ENCODE measurements at places on chromosomes 12 and 14.

DNA sequence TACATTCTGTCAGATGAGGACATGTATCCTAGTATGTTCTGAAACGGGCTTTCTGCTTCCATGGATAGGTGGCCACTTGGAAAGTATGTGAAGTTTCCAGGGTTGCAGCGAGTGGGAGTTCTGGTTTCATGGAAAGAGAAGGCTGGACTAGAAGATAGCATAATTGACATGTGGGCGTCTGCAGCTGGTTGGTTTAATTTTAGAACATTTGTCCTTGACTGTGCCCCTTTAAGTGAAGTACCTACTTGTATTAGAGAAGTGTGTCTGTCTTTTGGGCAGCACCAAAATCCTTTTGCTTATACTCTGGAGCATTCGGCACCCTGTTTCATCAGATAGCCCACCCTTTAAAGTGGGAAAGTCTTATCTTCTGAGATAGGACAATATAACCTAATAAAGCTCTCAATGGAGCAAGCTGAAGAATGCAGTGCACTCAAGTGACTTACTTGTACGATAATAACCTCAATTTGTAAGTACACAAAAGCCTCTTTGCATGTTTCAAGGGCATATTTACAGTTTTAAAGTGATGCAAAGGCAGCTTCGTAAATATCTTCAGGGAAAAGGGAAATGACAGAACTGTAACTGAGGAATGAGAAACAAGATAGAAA lies 35.2 kb downstream of the NTN4 start:
- DNase-seq: peak; percentile 20

DNA sequence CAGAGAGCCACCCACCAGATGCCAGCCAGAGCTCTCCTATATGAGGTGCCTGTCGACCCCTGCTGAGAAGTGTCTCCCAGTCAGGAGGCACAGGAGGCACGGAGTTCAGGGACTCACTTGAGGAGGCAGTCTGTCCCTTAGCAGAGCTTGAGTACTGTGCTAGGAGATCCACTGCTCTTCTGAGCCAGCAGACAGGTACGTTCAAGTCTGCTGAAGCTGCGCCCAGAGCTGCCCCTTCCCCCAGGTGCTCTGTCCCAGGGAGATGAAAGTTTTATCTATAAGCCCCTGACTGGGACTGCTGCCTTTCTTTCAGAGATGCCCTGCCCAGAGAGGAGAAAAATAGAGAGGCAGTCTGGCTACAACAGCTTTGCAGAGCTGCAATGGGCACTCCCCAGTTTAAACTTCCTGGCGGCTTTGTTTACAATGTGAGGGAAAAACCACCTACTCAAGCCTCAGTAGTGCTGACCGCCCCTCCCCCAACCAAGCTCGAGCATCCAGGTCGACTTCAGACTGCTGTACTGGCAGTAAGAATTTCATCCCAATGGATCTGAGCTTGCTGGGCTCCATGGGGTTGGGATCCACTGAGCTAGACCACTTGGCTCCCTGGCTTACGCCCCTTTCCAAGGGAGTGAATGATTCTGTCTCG lies 146.7 kb upstream of the USP15 start:
- no peak for DNase-seq

DNA sequence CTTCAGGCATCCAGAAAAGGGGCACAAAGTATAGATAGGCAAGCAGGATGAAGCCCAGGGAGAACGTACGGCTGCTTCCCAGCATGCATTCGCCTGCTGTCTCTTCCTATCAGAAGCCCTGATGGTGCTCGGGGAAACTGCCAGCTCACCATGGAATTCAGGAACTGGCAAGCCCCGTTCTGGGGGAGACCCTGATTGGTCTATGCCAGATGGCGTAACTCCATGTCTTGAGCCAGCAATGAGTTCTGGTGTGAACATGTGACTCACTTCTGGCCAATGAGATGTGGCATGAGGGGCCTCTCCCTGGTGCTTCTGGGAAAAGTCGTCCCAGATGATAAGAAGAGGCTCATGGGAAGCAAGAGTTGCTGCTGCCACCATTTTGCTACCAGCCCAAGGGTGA lies 270.8 kb downstream of the BCL11B start:
- DNase-seq: no peak

GRCh38 chr12:107442326-107442987 lies 243.1 kb upstream of the PWP1 start:
- no peak for DNase-seq

DNA sequence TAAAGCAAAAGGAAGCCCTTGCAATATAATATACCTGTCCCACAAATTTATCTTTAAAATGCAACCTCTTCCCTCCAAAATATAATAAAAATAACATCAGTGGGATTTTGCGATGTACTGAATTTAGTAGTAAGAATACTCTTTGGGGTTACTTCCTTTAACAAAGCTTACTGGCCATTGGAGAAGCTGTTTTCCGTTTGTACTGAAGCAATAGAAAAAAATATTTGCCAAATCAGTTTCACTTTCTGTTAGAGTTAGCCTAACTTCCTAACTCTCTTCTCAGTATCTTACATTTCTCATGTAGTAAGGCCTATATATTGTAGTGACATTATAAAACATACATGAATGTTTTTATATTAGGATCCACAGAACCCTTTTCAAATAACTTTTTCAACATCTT lies 3.7 kb downstream of the MAX start:
- no peak for DNase-seq

DNA sequence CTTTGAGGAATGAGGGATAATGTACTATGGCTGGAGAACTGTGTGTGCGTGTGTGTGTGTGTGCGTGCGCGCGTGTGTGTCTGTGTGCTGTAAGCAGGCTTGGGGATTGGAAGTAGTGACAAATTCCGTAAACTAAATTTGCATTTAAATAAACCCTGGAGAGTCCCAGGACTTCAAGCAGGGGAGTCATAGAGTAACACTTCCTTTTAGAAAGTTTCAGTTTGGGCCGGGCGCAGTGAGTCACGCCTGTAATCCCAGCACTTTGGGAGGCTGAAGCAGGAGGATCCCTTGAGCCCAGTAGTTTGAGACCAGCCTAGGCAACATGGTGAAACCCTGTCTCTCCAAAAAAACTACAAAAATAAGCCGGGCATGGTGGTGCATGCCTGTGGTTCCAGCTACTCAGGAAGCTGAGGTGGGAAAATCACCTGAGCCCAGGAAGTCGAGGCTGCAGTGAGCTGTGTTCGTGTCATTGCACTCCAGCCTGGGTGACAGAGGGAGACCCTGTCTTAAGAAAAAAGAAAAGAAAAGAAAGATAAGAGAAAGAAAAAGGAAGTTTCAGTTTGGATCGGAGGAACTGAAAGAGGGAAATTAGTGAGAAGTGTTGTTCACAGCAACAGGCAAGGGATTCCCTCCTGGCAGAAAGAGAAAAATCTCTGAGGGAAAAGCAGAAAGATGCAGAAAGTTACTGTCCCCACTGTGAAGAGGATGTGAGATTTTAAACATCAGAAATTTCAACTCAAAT lies 222.7 kb upstream of the SOX5 start:
- DNase-seq: no peak

DNA sequence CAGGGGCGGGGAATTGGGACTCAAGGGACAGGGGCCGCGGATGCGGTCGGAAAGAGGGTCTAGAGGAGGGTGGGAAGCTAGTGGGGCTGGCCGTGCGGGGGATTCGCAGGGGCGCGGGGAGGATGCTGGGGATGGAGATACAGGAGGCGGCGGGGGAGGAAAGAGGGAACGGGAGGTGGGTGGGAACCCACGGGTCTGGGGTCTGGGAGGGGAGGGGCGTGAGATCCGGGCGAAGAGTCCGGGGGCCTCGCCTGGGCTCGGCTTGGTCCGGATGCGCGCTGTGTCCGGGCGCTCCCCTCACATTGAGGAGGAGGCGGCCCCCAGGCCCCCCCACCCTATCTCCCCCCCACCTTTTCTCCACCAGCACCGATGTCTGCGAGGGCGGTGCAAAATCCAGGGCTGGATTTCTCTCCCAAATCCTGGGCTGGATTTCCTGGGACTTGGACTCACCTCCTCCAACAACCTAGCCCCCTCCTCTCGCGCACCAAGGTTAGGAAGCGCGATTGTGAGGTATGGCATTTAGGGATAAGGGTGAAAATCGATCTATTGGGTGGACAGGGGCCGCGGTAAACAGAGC lies at the start of gene AGAP2:
AGAP2 (minus strand) TSS at position 82 of the 577 bp plus-strand sequence. CDS start 496 bp downstream, outside the sequence.
- peak; percentile 40 for DNase-seq

GRCh38 chr14:101475456-101476257 lies 85.6 kb upstream of the DIO3 start:
- no peak for DNase-seq

- no peak for DNase-seq
Measured at GRCh38 chr12:48770756-48771155, 18.1 kb downstream of the ADCY6 start.

GRCh38 chr12:13530966-13531365 lies 334.4 kb downstream of the EMP1 start:
- DNase-seq: peak; percentile 61

- DNase-seq: peak; percentile 36
Measured at GRCh38 chr12:42372154-42372791, 46.3 kb downstream of the PPHLN1 start.

GRCh38 chr14:20750194-20750593 lies 4.5 kb downstream of the EDDM3A start:
- DNase-seq: no peak

DNA sequence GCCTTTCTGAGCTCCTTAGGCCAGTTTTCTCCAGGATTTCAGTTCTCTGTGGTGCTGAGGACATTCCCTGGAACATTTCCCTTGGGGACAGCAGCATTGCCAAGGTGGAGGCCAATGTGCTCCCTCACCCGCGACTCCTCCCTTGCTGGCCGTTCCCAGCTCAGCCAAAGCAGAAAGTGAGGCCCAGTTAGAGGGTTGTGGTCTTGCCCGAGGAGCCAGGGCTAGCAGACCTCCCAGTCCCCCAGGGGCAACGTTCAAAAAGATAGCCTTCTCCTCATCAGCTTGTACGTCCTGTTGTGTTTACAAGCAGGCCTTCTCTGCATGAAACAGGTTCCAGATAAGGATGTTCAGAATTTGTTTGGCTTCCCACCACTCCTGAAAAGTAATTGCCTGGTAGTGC lies 78.4 kb downstream of the SSPN start:
- no peak for DNase-seq

DNA sequence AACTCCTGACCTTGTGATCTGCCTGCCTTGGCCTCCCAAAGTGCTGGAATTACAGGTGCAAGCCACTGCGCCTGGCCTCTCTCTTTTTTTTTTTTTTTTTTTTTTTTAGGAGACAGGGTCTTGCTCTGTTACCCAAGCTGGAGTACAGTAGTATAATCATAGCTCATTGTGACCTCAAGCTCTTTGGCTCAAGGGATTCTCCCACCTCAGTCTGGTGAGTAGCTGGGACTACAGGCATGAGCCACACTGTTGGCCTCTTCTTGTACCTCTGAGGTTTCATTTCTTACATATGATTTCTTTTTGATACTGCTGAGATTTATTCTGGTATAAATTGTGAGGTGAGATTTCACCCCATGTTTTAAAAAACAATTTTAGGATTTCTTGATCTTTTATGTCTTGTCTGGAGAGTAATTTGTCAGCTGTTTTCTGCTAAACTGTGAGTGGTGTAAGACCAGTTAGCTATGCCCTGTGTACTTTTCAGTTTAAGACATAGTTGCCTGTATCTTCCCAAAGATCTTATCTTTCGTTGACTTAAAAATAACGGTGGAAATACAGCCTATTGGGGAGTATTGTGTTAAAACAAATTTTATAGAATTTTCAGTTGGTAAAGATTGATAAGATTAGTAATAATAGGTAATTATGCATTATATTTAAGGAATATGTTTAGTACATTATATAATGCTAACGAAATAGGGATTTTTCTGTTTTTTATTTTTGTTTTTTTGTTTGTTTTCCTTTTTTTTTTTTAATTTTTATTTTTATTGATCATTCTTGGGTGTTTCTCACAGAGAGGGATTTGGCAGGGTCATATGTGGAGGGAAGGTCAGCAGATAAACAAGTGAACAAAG lies 31.7 kb downstream of the WDR20 start:
- DNase-seq: no peak

- no peak for DNase-seq
Measured at GRCh38 chr12:130084359-130084758, 77.9 kb upstream of the FZD10 start.

- DNase-seq: no peak
Measured at GRCh38 chr12:115412831-115413230, 728.9 kb upstream of the TBX3 start.

- no peak for DNase-seq
Measured at GRCh38 chr14:69554500-69554899, 20.2 kb downstream of the CCDC177 start.

DNA sequence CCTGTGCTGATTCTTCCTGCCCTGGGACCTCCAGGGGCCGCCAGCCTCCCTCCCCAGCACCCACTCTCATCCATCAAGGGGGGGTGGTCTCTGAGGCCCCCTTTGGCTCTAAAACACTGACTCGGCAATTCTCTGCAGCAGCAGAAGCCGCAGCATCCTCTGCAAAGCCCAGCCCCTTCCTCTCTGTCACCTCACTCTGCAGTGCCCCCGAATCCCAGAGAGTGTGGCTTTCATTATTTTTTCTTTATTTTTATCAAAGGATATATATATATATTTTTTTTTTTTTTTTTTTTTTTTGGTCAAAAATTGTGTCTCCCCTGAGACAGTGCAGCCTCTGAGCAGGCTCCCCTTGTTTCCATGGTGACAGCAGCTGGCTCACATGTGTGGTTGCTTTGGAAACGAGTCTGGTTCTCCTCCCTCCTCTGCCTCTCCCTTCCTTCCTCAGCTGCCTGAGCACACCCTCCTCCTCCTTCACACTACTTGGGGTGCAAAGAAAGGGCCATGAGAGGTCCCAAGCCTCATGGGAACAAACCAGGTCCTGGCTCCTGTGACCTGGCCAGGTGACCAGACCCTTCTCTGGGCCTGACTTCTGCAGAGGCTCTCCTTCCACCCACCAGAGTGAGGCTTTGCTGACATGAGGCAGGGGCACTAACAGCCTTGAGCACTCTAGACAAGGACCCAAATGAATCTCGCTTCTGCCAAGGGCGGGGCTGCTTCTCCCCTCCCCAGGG lies 100.5 kb downstream of the LRRC74A start:
- peak; percentile 42 for DNase-seq

- DNase-seq: no peak
Measured at GRCh38 chr12:52310622-52311284, 10.4 kb downstream of the KRT83 start.

All from NCI-H1417 (cell line).